ENCODE measurements at places on chromosomes 1 and 21.

GRCh38 chr1:219215477-219215876, 41.8 kb downstream of the LYPLAL1 start:
- no peak for DNase-seq

GRCh38 chr1:160720356-160721085, 8.9 kb upstream of the CD48 start:
- no peak for DNase-seq

GRCh38 chr21:29827647-29828046, 112.1 kb downstream of the GRIK1 start:
- DNase-seq = no peak

DNA sequence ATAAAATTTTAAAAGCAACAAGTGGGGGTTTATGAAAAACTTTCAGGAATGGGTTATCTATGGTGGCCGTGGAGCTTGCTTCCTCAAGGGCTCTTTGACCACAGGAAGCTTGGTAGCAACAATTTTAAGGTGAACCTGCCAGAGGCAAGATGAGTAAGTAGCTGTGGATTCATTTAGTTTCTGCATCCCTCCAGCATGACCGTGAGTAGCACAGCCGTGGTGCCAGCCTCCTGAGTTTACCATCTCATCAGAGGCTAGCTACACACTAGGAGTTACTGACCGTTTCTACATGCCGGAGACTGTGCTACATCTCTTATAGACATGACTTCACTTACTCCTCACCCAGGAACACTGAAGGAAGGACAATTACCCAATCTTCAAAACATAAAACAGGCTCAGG, 30.1 kb upstream of the PLEKHG5 start:
- no peak for DNase-seq

GRCh38 chr1:87588495-87588894, 259.8 kb downstream of the LMO4 start:
- DNase-seq = no peak

DNA sequence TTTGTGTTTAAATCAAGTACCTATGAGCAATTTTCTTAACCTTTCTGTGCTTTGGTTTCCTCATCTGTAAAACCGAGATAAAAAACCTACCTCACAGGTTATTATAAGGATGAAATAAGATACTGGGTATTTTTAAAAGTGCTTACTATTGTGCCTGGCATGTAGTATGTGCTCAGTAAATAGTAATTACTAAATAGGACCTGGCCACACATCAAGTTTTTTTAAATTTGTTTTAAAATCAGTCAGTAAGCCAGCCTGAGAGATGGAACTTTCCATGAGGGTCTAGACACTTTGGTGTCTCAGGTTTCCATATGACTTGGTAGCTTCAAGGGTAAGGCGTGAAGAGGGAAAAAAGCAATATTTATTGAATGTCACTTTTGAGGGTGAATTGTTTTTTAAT, 7.0 kb upstream of the ATF3 start:
- no peak for DNase-seq

GRCh38 chr1:211548321-211549091, 30.5 kb downstream of the SLC30A1 start:
- DNase-seq = no peak

DNA sequence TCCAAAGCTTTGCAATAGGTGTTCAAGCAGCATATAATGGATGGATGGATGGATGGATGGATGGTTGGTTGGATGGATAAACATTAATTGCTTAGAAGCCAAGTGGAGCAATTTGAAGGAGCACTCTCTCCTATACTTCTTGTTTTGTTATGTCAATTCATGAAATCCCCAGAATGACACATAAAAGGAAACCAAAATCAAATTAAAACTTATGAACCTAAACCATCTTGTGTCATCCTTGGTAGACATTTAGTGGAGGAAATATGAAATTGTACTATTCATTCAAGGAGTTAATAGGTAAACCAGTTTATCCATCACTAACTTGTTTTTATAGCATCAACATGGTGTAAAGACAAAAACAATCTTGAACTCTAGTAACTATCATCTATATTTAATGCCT, 122.5 kb downstream of the NR5A2 start:
- no peak for DNase-seq

DNA sequence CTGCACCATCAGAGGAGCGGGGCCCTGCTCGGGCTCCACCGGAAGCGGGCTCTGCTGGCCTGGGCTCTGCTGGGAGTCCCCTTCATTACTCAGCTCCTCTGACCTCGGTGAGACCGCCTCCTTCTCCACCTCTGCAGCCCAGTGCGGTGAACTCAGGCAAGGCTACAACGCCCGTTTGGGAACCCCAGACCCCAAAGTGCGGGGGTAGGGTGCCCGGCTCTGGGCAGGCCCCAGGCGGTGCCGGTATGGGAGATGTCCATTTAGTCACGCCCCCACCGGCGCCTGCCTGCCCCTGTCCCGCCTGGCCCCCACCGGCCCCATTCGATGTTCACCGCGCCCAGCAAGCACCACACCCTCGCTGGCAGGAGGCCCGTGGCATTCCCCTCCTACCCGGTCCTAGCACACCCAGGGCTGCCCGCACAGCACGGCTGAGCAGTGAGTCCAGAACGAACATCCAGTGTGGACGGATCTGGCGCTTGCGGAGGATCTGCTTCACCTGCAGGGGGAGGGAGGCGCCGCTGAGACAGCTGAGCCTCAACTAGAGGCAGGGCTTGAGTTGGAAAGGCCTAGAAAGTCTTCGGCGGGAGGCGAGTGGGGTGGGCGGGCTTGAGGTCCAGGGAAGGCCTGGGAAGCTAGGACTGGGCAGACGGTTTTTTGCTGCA, 10.0 kb downstream of the MAP3K6 start:
- peak; percentile 46 for DNase-seq

- no peak for DNase-seq
Measured at GRCh38 chr21:43015906-43016540, 41.7 kb downstream of the PKNOX1 start.

DNA sequence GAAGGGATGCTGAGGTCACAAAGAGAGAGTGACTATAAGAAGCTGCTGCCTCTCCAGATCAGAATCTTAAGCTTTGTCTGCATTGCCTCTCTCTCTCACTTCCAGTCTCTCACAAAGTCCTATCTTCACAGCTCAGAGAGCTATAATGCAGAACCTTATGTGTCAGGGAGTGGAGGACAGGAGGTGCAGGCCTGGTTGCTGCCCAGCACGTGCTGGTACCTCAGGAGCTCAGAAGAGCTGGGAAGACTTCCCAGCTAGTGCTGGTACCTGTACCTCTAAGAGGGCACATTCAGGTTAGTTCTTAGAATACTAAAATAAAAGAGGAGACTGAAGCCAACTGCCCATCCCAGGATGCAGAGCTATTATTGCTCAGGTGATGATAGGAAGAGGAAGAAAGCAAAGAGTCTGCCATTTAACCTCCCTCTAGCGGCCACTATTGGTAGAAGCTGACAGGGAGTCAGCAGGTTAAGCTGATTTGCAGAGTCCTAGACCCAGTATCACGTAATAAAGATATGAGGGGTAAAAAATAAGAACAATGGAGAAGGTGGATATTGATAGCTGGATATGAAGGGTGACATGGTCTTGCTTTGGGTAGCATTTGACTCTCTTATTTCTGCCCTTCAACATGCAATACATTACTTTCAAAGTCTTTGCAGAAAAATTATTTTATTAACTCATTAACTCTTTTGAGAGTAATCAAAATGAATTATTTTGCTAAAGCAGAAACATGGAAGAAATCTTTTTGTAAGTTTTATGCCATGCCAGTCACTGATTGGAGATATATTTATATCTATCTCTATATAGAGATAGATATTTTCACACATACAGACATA, 138.1 kb upstream of the HMCN1 start:
- DNase-seq = peak; percentile 46

DNA sequence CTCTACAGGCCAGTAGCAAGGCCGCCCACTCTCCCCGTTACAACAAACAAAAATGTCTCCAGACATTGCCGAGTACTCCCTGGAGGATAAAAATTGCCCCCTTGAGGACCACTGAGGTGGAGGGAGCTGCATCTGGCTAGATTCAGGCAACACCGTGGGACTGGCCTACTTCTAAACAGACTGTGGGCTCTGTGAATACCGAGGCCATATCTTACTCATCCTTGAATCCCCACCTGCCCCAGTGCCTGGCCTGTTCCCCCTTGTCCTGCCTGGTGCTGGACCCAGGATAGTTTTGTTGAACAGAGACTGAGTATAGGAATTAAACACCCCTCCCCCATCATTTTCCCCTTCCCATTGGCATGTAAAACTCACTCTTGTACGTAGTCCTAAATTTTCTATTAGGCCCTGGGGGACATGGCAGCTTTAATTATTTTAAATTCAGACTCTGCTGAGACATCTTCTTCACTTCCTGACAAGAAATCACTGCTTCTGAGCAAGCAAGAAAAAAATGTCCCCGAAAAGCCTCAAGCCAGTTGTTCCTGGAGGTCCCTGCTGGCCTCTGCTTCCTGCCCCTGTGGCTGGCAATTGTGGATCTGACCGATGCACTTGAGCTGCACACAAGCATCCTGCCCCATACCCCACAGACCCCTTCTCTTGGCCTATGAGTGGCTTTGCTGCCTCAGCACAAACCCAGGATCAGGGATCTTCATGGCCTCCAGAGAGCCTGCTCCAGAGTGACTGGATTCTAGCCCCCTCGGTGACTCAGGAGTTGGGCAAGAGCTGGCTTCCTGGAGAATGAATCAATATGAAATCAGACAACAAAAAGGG, 111.0 kb downstream of the ACTL8 start:
- DNase-seq = no peak

- no peak for DNase-seq
Measured at GRCh38 chr1:95542936-95543335, 308.9 kb downstream of the RWDD3 start.

DNA sequence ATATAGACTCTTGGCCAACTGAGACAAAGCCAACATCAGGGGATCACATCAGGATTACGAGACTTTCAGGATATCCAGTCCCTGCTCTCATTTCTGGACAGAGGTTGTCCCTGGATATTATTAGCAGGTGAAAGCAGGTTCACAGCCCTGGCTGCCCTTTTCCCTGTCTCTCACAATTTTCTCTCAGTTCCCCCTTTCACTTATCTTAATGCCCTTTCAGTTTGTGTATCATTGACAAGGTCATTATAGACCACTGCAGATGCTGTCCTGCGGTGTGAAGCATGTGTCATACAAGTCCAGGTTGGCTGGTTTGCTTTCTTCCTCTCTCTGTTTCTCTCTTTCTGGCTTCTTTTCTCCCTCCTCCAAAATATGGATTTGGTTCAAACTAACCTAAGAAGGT, 2.1 kb upstream of the KLHDC9 start:
- DNase-seq = no peak

GRCh38 chr1:182601416-182601786, 2.8 kb downstream of the RGS16 start:
- DNase-seq = peak; percentile 80

GRCh38 chr21:42942244-42942643, 16.8 kb upstream of the ERVH48-1 start:
- DNase-seq = no peak

- no peak for DNase-seq
Measured at GRCh38 chr1:113291777-113292602, 98.3 kb upstream of the MAGI3 start.

DNA sequence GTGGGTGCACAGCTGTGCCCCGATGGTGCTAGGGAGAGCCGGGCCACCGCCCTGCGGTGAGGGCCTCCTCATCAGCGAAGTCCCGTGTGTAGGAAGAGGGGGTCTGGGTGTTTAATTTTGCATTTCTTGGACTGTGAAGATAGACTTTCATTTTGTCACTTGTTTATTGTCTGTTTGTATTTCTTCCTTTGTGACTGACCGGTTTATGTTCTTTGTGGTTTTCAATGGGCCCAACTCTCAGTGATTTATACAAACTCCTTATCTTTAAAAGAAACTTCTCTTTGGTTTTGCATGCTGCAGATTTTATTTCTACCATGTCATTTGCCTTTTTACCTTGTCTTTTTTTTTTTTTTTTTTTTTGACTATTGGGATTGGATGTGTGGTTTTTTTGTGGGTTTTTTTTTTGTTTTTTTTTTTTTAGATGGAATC, 65.1 kb downstream of the COL18A1 start:
- no peak for DNase-seq

- DNase-seq = no peak
Measured at GRCh38 chr21:31888936-31889371, 16.1 kb downstream of the HUNK start.

GRCh38 chr1:223269006-223269405, 95.0 kb downstream of the SUSD4 start:
- no peak for DNase-seq

DNA sequence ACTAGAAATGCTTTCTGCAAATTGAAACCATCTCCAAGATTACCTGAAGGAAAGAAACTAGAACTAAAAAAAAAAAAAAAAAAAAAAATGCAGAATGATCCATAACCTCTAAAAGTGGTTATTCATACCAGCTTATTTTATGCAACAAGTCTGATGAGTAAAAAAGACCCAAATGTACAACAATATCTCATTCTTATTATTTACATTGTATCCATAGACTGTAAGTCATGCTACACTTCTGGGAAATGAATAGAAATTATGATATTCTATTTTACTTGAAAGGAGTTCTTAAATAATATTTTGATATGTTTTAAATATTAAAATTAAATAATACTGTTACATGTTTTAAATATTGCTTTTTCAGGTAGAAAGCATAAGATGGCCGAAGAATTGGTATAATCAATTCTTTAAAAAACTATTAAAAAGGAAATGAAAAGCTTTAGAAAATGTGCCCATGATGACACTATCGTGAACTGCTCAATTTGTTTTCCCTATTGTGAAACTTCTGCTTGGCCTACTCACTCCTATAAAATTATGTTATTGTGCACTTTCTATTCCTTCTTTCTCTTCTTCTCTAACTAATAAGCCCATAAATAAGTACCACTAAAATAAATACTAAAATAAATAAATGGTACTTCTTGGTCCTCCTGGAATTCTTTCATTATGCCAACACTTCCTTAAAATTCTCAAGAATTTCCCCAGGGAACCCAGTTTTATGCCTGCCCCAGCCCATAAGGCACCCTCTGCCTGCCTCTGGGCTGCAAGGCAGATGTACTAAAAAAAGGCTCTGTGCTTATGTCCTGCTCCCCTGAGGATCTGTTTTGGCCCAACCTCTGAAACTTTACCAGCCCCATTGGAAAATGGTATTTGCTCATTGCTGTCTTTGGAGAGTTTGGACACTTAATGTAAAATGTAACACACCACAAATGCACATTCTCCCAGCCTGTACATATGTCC, 18.1 kb downstream of the SAMSN1 start:
- no peak for DNase-seq

- DNase-seq = no peak
Measured at GRCh38 chr1:22753481-22753971, 42.9 kb downstream of the EPHB2 start.

GRCh38 chr1:13760340-13760739, 60.4 kb downstream of the PRDM2 start:
- no peak for DNase-seq

DNA sequence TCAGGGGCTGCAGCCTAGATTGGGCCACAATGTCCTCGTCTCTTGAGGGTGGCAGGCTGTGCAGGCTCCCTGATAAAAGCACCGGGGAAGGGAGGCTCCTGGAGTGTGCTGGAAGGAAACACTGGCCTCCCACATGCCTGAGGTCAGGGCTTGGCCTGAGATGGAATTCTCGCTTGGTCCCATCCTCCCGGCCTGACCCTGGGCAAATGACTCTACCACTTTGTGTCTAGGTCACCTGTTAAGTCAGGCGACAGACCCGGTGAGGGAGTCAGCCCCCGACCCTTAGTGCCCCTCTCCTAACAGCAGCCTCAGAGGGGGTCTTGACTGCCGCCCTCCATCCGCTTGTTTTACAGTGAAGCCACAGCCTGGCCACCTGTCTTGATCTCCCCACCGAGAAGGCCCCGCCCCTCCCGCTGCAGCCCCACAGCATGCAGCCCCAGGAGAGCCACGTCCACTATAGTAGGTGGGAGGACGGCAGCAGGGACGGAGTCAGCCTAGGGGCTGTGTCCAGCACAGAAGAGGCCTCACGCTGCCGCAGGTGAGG, 2.5 kb downstream of the SMIM1 start:
- DNase-seq = no peak
